ENCODE measurements at places on chromosomes 4 and X.

- no peak for DNase-seq
Measured at GRCh38 chr4:80831383-80832361, 198.8 kb upstream of the BMP3 start.

GRCh38 chr4:89640620-89641366 lies 196.2 kb downstream of the SNCA start:
- no peak for DNase-seq

- no peak for DNase-seq
Measured at GRCh38 chrX:19636980-19637379, 121.7 kb upstream of the MAP3K15 start.

GRCh38 chr4:17726911-17727310 lies 54.5 kb downstream of the FAM184B start:
- DNase-seq, result no peak

DNA sequence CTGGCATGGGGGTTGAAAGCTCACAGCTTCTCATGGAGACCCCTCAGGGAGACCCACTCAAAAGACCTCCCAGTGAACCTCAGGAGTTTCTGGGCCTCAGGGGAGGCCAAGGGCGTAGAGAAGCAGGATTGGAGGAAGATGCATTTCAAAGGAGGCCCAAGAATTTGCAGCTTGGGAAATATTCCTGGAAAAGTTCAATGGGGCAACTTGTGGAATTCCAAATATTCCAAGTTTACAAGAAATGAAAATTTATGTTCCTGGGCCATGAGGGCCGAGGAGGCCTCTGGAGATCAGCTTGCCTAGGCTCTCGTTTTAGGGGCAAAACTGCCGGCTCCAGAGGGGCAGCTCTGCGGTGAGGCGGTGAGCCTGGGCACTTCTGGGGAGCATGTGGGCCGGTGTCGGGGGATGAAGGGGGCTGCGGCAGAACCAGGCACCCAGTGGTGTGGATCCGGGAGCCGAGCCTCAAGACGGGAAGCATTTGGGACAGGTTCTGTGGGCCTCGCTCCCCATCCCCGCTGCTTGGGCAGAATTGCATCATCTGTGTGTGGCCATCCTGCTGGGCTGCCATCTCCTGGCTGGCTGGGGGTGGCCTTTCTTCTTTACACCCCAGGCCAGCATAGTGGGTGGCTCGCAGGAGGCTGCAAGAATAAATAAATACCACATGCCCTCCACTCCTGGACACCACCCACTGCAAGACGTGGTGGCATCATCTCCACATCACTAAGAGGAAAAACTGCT lies 54.6 kb upstream of the GPR78 start:
- DNase-seq, result no peak

DNA sequence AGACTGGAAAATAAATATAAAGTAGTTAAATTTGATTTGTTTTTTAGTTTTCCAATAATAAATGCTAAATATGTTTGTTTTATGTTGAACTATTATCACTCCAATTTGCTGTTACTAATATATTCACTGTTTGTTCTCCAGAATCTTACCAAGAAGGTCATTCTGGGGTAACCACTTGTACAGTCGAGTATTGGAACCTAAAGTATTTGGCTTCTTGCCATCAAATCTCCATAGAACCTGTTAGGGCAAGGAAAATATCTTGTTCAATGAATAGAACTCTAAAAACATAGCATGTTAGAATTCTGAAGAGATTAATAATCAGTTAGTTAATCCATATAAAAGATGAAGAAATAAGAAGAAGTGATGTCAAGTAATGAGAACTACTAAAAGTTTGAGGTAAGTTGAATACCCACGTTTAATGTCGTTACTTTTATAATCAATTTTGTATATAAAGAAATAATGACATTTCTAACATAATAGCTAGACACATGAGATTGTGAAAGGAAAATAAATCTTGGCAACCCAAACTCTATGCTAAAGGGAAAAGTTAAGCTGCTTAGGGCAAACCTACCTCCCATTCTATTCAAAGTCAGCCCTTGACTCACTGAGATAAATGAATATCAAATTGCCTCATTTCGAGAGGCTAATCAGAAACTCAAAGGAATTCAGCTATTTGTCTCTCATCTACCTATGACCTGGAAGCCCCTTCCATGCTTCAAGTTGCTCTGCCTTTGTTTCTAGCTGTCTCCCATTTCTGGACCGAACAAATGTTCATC lies 15.3 kb downstream of the UGT2B15 start:
- DNase-seq, result no peak

- no peak for DNase-seq
Measured at GRCh38 chr4:158211222-158211621, 936 bp downstream of the TMEM144 start.

GRCh38 chr4:110808351-110808878 lies 185.5 kb upstream of the PITX2 start:
- no peak for DNase-seq

- no peak for DNase-seq
Measured at GRCh38 chr4:153782581-153782980, 6.3 kb downstream of the SFRP2 start.

DNA sequence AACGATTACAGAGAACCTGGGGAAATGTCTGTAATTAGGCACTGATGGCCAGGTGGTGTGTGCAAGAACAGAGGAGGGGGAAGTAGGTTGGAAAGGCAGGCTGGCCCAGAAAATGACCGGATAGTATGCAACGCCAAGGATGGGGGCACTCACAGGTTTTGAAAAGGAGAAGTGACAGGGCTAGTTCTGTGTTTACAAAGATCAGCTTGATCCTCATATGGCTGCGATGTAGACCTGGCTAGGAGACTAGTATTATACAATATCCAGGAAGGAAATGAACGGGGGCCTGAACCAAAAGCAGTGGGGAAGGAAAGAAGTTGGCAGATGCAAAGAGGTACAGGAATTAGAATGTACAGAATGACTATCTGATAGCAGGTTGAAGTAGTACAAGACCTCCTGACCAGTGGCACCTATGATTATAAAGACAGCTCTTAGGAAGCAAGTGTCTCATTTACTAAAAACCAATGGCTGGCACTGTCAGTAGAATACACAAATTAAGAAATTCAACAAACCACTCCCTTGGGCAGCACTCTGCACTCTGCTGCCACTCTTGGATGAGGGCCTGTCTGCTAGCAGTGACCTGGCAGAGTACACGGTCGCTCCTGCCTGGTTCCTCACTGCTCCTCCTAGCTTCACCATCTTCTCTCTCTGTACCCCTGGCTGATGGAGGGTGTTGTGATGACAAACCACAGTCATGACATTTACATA lies 14.1 kb downstream of the MFAP3L start:
- no peak for DNase-seq

- DNase-seq, result no peak
Measured at GRCh38 chr4:73245955-73246354, 12.6 kb downstream of the ANKRD17 start.

DNA sequence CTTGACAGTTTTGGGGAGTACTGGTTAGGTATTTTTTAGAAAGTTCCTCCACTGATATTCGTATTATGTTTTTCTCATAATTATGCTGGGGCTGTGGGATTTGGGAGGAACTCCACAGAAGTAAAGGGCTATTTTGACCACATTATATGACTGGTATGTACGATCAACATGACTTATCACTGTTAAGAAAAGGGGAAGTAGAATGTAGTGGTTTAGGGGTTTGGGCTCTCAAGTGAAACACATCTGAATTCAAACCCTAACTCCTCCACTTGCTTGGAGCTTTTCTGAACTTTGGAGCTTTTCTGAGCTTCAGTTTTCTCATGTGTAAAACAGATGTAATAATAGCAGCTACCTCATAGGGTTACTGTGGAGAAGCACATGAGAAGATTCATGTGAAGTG lies 96.4 kb upstream of the C1GALT1C1 start:
- DNase-seq, result no peak

DNA sequence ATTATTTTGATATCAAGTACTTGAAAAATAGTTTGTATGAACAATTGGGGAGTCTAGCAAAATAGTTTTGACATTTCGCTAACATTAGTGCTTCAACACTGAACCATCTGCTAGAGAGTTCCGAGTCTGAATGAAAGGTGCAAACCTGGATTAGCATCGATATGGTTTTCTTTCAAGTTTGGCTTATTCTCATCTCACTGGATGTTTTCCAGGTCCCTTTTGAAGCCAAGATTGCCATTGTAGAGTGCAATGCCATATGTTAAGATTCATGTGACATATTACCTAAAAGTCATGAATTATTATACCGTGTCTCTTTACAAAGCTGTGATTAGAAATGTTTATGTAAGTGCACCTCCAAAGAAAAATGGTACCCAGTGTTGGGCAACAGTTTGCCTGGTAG lies 36.8 kb upstream of the NAA11 start:
- no peak for DNase-seq

- no peak for DNase-seq
Measured at GRCh38 chrX:22012051-22012450, 20.1 kb upstream of the PHEX start.

DNA sequence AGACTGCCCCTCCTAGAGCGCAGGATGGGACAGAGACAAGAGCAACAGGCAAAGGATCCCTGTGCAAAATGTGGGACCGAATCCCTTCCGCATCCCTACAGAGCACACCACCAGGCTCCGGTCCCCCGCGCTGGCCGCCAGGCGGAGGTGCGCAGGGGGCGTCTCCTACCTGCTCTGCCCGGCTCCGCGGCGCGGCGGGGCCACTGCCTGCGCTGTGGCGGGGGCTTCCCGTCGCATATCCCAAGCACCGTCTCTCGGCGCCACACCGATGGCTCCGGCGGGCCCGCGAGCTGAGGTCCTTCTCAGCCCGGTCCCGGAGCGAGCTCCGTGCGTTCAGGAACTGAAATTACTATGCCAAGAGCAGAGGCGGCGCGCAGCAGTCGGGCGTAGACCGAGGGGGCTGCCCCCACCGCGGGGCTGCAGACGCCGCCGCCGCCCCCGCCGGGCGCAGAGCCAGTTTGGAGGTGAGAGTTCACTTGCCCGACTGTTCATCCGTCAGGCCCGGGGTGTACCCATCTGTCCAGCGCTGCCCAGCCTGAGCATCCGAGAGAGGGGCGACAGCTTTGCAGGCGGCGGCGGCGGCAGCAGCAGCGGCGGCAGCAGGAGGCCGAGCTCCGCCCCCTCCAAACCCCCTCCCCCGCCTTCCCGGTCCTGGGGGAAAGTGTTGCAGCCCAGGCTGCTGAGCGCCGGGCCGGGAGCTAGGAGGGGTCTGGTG lies at the start of gene GPRIN3:
TSS of gene GPRIN3 (minus strand) at position 355 of the 715 bp plus-strand sequence. CDS start 57,690 bp downstream, outside the sequence.
- DNase-seq, result no peak
